ENCODE measurements at places on chromosomes 13 and 19.

DNA sequence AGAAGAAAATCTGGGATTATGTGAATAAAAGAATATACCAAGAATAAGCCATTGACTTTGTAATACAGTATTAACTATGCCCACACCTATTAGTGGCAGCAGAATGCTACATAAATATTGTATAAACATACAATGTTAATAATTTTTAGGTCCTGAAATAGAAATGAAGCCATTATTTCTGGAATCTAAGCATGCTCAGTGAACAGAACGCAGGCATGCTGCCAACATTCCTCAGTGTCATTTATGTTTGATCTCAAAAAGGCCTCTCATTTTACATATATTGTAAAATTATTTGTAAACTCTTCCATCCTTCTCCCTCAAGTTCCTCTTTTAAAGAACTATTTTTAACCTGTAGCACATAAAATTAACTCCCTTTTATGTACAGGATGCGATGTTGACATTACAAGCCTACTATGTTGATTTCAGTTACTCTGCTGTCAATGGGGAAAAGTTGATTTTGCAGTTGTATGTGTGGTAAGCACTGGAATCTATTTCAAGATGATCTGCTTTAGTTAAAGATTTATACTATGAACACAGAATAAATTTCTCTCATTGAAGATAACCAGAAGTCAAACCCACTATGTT is 118.8 kb downstream of the VWA8 start:
- no peak for DNase-seq

DNA sequence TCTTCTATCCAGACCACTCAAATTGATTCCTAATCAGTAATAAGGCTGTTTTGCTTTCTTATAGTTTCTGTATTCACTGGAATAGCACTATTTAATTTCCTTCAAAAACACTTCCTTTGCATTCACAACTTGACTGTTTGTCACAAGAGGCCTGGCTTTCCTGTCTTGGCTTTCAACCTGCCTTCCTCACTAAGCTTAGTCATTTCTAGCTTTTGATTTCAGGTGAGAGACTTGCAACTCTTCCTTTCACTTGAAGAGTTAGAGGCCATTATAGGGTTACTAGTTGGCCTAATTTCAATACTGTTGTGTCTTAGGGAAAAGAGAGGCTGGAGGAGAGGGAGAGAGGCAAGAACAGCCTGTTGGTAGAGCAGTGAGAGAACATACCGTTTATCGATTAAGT is 47.0 kb downstream of the SACS start:
- DNase-seq: no peak

GRCh38 chr19:815775-816499 is 5.8 kb downstream of the PLPPR3 start:
- no peak for DNase-seq

GRCh38 chr13:73220966-73221720 is 162.3 kb downstream of the KLF5 start:
- no peak for DNase-seq

DNA sequence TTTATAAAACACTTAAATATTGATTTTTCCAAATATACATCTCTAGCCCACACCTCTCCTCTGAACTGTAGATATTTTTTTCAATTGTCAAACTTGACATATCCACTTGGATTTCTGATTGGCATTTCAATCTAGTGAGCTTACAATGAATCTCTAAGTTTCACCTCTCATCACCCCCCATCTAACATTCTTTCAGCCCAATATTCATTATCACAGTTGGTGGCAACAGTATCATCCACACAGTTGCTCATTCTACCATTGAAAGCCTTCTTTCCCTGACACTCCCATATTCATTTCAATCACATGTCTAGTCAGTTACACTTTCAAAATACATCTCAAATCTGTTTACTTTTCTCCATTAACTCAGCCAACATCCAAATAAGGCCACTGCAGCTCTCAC is 385.2 kb downstream of the PCDH20 start:
- no peak for DNase-seq

DNA sequence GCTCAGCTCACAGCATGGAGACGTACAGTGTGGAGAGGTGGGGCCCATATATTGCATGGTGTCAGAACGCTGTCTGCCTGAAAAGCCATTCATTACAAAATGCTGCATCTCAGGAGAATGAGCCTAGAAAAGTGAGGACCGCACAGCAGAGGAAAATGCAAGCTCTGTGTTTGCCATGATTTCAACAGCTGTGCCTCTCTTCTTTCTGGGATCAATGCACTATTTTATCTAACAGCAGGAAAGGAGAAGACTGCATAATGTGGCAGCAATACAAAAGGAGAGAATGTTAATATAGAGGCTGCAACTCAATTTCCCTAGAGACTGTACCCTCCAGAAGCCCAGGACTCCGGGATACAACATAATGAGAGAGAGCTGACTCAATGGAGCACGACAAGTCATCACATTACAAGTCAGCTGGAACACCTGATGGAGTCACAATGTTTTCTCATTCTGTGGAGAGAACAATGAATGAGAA is 368.0 kb downstream of the FGF14 start:
- DNase-seq: no peak

GRCh38 chr19:3409346-3410064 is 43.1 kb downstream of the NFIC start:
- peak; percentile 58 for DNase-seq
